Fibroblast of skin of right biceps (primary cell): ENCODE measurements at places on chromosomes 1 and 21.

- DNase-seq: no peak
These were observed 34.2 kb upstream of the ZBTB40 start for GRCh38 chr1:22417466-22417865.

GRCh38 chr1:176211396-176212165 lies 4.5 kb upstream of the COP1 start:
- DNase-seq: no peak

DNA sequence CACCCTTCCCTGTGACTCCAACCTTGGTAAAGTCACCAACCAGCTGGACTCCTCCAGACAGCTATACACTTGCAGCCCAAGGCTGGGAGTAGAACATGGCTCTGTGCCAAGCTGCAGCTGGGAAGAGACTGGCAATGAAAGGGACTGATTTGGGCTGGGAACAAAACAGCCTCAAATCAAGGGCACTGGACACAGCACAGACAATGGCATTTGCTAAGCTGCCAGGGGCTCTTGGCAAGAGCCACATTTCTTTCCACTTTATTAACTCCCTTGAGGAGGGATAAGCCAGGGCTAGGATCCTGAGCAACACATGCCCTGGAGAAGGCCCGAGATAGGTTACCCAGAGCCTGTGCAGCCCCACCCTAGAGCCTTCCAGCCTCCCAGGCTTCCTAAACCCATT lies 12.0 kb downstream of the SYT11 start:
- no peak for DNase-seq

GRCh38 chr1:149883598-149884247 lies 15.6 kb upstream of the BOLA1 start:
- DNase-seq: no peak

GRCh38 chr1:83818916-83819315 lies 180.0 kb downstream of the TTLL7 start:
- no peak for DNase-seq

DNA sequence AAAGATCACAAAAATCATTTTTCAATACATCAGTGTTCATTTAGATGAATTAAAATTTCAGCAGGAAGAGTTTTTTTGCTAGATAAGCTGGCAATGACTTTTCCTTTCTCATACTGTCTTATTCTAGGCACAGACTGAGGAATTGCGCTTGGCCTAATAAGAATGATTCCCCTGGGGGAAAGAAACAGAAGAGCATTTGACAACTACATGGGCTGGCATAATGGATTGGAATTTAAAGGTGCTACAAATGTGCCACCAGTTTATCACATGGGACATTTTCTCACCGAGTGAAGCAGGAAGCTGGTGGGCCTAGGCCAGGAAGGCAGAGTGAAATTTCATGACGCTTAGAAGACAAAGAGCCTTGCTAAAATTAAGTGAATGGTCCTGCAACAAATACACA lies 39.3 kb downstream of the CDKN2C start:
- DNase-seq: no peak

GRCh38 chr1:115133440-115133839 lies 44.1 kb upstream of the TSPAN2 start:
- peak; percentile 77 for DNase-seq

DNA sequence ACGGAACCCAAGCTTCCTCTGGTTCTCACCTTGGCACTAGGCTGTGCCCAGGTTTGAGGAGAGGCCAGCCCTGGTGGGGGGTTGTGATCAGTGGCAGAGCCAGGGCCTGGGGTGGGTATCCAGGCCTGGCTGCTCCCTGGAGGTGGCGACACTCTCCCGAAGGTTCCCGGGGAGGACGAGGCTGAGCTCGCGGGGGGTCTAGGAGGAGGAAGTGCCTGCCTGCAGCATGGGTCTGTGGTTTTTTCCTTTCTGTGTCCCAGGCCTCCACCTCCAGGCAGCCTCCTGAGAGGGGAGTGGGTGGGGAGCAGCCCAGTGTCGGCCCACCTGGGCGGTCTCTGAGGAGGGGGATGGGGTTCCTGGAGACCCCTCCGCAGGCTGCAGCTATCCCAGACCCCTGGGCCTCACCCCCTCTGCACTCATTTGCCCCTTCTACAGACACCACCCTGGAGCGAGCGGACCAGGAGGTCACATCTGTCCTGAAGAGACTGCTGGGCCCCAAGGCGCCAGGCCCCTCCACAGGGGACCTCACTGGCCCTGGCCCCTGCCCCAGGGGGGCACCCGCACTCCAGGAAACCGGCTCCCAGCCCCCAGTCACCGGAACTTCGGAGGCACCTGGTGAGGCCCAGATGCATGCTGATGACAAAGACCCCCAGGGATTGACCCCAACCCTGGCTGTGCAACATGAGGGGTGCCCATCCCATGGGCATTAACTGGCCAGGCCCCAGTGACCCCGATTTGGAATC lies 44.3 kb downstream of the TRIM11 start:
- no peak for DNase-seq

GRCh38 chr1:194252199-194252598 lies 1065.8 kb upstream of the B3GALT2 start:
- DNase-seq: peak; percentile 92

GRCh38 chr21:35921471-35921870 lies 138.9 kb downstream of the SETD4 start:
- no peak for DNase-seq

GRCh38 chr1:163875927-163876320 lies 554.2 kb downstream of the NUF2 start:
- peak; percentile 85 for DNase-seq

DNA sequence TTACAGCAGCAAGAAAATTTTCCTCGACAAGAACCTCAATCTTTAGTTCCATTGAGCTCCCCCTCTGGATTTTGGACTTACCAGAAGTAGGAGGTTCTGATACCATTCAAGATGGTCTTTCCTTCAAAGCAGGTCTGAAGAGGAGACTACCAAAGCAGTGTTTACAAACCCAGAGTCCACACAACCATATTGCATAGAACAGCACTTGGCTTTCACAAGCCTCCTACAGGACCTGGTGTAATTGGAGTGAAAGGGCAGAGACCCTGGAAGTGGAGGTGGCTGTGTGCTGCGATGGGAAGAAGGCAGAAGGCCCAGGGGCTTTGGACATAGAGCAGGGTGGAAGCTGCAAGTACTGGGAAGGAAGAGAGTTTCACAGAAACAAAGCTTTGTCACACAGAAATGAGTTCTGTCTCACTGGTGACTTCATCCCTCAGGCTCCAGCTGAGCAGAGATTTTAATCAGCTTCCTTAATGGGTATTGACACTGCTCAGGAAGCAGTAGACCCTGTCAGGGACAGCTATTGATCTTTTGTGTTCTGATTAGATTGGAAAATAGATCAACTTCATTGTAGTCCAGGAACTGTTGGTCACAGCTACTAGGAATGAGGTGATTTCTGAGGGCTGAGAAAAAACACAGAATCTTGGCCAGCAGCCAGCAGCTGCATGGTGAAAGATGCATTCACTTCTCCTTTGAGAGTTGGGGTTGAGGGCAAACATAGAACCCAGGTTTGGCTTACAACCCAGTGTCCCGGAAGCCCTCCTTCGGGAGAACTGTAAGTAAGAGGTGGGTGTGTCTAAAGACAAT lies 124.0 kb downstream of the SYT2 start:
- peak; percentile 69 for DNase-seq

GRCh38 chr1:156097499-156098178 lies 15.4 kb upstream of the MEX3A start:
- DNase-seq: no peak

DNA sequence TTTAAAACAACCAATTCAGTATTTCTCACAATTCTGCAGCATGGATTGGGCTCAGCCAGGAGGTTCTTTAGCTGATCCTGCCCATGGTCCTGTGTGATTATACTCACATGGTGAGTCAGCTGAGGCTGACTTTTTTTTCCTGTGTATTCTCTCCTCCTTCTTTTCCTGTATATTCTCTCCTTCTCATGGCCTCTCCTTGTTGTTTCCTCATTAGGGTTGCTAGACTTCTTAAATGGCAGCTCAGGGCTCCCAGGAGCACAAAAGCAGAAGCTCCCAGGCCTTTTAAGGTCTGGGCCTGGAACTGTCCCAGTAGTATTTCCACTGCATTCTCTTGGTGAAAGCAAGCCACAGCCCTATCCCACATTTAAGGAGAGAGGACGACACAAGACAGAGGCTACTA lies 26.8 kb downstream of the VANGL1 start:
- peak; percentile 92 for DNase-seq

DNA sequence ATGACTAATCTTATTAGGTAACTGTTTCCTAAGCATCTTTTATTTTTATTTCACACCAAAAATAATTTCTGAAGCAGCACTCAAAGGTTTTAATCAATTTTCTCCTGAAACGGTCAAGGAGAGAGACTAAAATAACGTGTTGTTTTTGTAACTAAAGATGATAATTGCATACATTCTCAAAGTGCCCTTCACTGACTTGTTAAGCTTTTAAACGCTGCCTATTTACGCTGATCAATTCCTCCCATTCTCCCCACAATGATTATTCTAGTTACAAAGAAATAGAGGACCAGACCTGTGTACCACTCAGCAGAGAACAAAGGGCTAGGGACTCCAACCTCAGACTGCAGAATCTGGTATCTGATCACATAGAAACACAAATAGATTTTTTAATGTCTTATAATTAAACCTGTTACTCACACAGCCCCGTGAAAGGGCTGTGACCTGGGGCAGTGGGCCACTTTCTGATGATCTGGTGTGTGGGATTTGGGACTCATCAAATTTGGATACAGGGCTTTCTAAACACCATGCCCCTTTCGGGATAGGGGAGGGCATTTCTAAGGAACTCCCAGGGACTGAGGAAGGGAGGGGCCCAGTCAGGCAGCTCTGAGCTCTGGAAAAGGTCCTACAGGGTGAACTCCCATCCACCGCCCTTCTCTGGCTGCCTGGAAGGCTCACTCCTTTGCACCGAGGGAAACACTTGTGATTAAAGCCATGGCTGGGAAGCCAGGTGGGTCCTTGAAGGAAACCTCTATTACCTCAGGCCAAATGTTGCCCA lies 65.2 kb downstream of the BCAR3 start:
- DNase-seq: no peak

GRCh38 chr1:17004466-17005364 lies 7.0 kb downstream of the ATP13A2 start:
- DNase-seq: no peak

- DNase-seq: no peak
These were observed 58.5 kb downstream of the DNM3 start for GRCh38 chr1:171899838-171900237.

GRCh38 chr1:2575801-2576663 lies 10.5 kb upstream of the PRXL2B start:
- no peak for DNase-seq

DNA sequence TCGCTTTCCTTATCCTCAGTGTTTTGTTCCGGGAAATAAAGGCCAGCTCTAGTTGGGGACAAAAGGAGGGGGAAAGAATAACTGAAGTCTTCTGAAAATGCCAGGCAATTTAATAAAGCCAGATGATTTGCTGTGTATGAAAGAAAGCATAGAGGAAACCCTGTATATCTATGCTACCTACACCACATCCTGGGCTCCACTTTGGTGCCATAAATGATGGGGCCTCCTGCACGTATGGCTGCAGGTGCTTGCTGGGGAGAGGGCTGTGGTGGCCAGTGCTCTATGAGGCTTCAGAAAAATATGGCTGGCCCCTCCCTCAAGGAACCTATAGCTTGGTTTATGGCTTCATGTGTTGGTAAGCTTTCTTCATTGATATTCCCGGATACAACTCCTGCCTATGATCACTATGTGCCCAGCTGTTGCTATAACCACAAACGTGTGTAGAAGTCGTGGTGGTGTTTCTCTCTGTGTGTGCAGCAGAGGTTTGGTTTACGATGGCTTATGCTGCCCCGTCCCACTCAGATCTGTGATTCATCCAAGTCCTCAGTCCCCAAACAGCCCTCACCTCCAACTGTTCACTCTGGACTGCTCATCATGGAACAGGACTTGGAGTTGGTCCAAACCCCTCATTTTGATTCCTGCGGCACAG lies 59.5 kb downstream of the BACE2 start:
- no peak for DNase-seq

GRCh38 chr1:65764052-65764451 lies 28.6 kb upstream of the PDE4B start:
- no peak for DNase-seq

GRCh38 chr1:34236089-34236488 lies 59.4 kb downstream of the C1orf94 start:
- no peak for DNase-seq

DNA sequence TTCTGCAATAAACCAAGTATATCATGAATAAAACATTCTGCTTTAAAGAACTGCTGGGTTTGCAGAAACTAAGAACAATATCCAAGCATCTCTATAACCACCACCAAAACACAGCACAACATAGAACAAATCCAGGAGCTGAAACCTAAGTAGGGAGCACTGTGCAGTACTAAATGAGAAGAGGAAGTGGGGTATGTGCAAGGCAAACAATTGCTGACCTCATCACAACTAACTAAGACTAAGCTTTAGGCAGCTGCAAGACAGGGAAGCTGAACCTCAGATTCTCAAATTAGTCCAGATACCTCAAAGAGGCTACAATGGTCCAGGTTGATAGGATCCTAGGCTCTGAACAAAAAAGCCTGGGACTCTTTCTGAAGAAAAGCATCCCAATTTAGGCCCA lies 172.6 kb downstream of the SLC44A5 start:
- DNase-seq: no peak

DNA sequence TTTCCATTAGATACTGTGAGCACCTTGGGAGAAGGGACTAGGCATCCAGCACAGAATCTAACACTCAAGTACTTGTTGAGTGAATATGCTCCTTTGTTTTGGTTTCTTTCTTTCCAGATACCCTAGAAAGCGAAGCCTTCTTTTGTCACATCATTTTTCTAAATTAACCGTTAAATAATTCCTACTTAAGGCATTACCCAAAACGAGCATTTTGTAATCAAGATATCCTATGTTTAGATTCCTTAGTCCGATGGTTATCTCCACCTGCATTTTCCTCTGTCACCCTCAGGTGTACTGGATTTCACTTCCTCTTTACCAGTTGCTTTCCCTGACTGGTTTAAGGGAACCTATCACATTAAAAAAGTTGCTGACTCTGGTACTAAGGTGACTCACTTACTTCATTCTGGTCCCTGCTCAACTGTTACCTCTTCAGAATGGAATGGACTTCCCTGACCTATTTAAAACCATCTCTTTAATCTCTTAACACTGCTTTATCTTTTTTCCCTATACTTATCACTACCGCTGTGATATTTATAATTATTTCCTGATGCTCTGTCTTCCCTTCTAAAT lies 3.2 kb downstream of the B3GALNT2 start:
- peak; percentile 52 for DNase-seq

DNA sequence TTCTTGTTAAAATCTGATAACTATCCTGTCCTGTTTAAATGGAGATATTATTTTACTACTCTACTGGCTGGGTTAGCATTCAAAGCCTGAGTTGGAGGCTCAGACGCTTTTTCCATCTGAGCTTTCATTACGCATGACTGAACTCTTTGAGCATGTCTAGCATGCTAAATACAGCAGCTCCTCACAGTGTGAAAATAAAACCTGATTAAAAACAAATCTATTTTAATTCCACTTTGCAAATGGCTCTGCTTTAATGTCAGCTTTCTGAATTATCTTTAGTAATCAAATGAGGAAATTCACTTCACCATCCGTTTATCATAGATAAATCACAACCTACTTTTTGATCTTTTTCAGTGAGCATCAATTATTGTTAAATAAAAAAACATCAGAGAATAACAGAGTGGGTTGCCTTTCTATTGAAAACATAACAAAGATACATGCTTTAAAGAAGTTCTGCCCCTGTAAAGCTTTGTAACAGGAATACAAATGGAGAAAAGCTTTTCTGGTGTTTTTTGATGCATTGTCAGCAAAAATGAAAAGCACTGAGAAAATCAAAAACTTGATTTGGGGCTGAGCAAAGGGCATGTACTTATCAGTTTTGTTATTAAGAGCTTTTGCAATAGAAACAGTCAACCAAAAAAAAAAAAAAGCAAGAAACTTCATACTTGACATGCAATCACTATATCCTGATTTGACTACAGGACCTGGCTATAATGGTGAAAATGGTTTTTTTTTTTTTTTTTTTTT lies 3.5 kb upstream of the SPEN start:
- DNase-seq: no peak
